ENCODE measurements at places on chromosomes 5 and 9.

DNA sequence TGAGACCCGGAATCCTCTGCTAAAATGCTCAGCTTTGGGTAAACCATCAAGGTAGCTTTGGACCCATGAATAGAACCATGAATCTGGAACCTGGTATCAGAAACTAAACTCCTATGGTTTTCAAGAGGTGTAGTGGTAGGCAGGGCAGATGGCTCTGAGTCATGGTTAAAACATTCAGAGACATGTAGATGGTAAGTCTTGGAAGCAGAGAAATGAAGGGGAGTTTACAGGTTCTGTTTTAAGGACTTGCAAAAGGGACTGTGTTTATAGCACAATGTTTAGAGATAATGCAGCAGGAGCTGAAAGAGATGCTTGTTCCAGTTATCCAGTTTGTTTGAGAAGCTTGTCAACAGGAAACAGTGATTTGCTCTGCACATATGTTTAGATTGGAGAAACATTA is 36.0 kb upstream of the FBN2 start:
- DNase-seq: no peak

DNA sequence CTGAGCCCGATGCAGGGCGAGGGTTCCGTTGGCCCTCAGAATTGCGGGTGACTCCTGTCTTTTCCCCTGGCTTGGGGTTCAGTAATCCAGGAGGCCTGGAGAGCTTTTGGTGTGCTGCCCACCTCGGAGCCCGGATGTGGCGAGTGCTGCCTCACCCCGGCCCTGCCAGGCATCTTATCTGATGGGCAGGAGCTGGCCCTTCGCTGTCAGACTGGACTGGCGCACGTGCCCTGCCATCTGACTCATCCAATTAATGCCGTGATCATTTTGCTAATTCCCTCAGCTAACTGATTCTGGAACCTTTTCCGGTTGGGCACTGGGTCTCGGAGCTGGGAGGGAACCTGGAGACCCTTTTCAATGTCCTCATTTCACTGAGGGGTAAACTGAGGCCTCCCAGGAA is 34.6 kb downstream of the RXRA start:
- DNase-seq: no peak

- DNase-seq: no peak
Measured at GRCh38 chr5:97192580-97193354, 9.7 kb upstream of the RIOK2 start.

GRCh38 chr5:146947181-146947941 is 68.8 kb upstream of the PPP2R2B start:
- no peak for DNase-seq

- no peak for DNase-seq
Measured at GRCh38 chr5:1150866-1151265, 39.0 kb upstream of the SLC12A7 start.

DNA sequence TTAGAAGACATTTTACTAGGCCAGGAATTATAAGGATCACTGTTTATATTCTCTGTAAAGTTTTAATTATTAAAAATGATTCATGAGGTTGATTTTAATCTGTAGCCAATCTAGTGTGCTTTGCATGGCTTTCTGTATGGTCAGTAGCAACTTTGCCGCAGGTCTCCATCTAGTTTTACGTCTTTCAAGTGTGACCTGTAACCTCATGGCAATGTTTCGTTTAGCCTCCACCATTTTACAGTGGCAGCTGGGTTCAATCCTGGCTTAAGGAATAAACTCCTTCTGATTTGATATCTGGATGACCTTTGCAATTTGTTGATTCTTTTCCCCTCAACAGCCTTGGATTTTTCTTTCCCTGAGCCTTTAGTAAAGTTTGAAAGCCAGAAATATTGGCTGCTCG is 434.5 kb upstream of the CDH9 start:
- DNase-seq: no peak

DNA sequence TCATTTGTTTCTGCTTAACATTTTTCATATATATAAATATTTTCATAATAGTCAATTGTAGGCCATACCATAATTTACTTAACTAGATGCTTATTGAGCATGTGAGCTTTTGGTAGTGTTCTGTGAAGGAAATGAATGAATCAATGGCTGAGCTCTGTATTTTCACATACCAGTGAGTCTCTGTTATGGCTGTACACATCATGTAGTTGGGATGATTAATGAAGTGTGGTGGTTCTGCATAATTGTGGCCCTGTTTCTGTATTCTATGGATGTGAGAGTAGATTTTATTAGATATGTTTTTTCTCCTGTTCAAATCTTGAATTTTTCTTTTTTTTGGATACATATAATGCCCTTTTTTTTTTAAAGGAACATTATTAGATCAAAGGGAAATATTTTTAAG is 56.2 kb downstream of the CTNNA1 start:
- no peak for DNase-seq

DNA sequence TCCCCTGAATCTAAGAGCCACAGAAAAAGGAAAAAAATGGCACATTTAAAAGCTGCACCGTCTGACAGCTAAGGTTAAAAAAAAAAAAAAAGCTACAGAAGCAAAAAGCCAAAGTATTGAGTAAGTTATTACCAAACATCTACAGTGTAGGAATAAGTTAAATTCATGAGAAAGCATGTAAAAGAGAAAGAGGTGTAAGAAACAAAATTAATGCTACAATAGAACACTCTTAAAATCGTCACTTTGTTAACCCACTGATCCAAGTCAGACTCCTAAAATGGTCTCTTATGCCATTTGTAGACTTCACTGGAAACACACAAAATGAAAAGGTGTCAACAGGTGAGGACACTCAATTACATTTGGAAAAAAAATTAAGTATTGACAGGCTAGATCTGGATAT is 120.2 kb downstream of the SSBP2 start:
- DNase-seq: no peak

GRCh38 chr9:134156564-134157377 is 7.6 kb downstream of the RNU6ATAC start:
- DNase-seq: no peak

GRCh38 chr5:172428224-172429166 is 25.8 kb downstream of the SH3PXD2B start:
- no peak for DNase-seq

DNA sequence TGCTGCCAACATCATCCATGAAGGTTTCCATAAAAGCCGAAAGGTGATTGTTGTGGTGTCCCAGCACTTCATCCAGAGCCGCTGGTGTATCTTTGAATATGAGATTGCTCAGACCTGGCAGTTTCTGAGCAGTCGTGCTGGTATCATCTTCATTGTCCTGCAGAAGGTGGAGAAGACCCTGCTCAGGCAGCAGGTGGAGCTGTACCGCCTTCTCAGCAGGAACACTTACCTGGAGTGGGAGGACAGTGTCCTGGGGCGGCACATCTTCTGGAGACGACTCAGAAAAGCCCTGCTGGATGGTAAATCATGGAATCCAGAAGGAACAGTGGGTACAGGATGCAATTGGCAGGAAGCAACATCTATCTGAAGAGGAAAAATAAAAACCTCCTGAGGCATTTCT is 10.1 kb downstream of the TLR4 start:
- no peak for DNase-seq

Measured in fibroblast of skin of left quadriceps (primary cell).